T-helper 1 cell (primary cell): ENCODE measurements at places on chromosomes 16 and 17.

GRCh38 chr16:57977418-57978069, 6.6 kb upstream of the CNGB1 start:
- no peak for DNase-seq

DNA sequence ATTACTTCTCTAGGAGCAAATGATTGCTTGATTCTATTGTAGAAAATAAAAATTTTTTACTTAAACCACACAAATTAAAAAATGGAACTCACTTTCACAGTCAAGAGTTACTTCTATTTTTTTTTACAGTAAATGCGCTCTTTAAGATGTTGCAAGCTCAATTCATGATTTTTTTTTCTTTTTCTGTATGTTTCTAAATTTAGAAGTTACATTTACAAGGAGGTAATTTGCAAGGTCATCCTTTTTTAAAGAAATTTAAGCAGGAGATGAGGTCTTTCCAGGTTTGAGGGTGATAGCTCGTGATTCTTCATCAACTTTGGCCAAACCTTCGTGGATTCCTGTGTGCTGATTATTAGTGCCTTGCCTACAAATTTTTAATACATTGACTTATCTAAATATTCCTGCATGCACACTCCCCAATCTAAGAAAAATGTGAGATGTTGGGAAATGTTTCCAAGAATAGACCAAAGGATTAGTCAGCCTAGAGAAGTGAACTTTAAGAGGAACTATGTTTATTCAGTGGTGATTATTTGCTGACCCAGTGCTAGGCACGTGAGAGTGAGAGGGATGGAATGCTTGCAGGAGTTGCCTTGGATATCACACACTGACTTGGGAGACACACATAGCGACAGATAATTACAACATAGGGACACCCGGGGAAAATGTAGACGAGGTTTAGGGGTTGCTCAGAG, 429.8 kb downstream of the MAF start:
- DNase-seq: no peak

GRCh38 chr16:25689137-25689836, 2.5 kb upstream of the HS3ST4 start:
- no peak for DNase-seq

- DNase-seq: no peak
Measured at GRCh38 chr16:4690946-4691665, 2.3 kb upstream of the NUDT16L1 start.

GRCh38 chr16:4646773-4647643, 22.4 kb downstream of the MGRN1 start:
- DNase-seq: no peak
